ENCODE measurements at places on chromosomes 3 and 15. TPM values are rescaled to one million over a fixed set of nuclear protein-coding genes. Genes with fewer than 3 reads are reported as not detected.

DNA sequence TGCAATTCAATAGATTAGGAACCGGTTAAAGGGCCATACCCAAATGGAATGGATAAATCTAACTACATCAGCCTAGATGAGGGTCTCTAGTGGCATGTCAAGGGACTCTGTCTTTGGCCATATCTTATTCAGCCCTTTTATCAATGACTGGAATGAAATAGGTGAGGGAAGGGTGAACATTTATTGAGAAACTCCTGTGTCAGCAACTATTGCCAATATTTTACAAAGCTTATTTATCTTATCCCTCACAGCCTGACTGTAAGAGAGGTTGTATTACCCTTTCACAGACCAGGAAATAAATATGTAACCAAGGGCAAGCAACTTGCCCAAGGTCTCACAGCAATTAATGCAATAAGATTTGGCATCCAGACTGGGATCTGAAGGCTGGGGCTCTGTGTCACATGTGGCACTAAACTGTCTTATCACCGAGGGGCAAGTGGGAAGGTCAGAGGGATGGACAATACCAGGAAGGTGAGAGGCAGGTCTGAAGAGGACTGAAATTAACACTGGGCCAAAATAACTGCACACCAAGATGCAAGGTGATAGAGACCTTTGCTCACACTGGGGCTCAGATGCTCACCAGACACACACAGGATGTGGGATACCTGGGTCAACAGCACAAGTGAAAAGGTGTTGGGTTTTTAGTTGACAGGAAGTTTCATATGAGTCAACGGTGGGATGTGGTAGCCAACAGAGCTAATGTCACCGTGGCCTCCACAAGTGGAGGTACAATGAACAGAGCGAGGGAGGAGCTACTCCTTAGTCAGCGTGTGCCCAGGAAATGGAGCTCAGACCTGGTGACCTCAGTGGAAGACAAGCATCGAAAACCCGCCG is 261.3 kb downstream of the RPLP1 start:
- DNase-seq, result no peak

DNA sequence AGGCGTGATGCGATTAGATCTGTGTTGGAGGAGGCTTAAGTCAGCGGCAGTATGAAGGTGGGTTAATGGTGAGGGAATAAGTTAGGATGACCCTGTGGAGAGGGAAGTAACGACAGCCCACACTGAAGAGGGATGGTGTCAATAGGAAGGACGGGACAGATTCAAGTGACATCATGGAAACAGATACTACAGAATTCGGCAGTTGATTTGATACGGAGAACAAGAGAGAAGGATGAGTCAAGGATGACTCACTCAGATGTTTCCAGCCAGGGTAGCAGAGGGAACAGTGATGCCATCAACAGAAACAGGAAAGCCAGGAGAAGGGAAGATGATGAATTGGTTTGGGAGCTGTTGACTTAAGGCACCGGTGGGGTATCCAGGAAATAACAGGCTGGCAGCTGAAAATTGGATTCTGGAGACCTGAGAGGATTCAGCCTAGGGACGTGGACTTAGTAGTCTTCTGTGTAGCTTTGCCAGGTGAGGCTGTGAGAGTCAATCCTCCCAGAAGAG is 38.0 kb downstream of the SHC4 start:
- no peak for DNase-seq

GRCh38 chr15:39172380-39173281 is 408.2 kb upstream of the THBS1 start:
- no peak for DNase-seq

The TRAK1 gene
- 26.9 TPM for total RNA-seq

The SPINK8 gene
- total RNA-seq, result not detected

The PLSCR2 gene
- 5.1 TPM for total RNA-seq

DNA sequence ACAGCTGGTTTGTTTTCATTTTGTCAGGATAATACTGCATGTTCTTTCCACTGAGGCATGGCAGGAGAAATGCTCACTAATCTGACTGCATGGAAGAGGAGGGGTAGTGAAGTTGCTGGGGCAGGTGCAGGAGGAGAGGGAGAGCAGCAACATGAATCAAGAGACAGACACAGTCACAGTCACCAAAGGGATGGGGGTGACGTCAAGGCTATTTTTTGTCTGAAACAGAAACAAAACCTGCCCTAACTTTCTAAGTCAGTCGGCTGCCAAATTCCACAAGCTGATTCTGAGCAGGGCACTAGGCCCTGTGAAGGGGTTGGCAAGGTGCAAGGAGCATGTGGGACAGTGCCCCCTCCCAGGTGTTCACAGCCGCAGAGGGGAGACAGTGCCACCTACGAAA is 186.6 kb upstream of the NSMCE3 start:
- DNase-seq, result no peak

DNA sequence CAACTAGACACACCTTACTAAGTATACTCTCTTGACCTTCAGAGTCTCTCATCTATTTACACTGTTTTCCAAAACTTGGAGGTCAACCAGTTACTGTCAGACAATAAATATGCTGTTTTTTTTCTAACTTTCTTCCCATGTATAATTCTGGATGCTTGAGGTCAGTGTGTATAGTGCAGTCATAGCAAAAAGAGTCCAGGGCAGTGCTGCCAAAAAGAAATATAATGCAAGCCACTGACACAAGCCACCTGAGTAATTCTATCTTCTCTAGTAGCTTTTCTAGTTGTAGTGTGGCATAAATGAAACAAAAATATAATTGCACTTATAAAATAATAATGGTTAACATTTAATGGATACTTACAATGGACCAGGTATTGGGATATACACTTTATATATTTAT is 21.6 kb downstream of the GADL1 start:
- no peak for DNase-seq

The SLC27A2 gene
- 1.6 TPM for total RNA-seq

The CAPN3 gene
- not detected for total RNA-seq

DNA sequence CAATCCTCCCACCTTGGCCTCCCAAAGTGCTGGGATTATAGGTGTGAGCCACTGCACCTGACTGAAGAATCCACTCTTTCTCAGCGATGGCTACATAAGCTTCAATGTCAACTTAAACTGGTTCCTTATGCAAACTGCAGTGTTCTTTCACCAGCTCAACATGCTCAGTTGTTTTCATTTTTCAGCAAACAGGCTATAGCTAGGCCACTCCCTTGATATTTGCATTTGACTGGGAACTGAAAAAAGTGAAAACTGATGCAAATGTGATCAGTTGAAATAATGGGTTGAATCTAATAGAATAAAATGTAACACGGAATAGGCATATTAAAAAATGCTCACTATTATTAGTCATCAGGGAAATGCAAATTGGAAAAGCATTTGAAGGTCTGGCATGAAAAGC is 74.2 kb upstream of the GCNT3 start:
- no peak for DNase-seq

The GOLGA8O gene
- total RNA-seq, result 0.15 TPM
